Hindlimb muscle (tissue), 1 donor: ENCODE measurements at places on chromosomes 5 and 9. TPM values are rescaled to one million over a fixed set of nuclear protein-coding genes. Genes with fewer than 3 reads are reported as not detected.

FUBP3 gene
- polyA plus RNA-seq = 43.4 TPM

LHX3 gene
- polyA plus RNA-seq = not detected

KDM3B gene
- polyA plus RNA-seq = 71.8 TPM

CAMK4 gene
- polyA plus RNA-seq = 6.1 TPM

PCDHGB7 gene
- 9.9 TPM for polyA plus RNA-seq

PCDHB15 gene
- polyA plus RNA-seq = 9.4 TPM

GAPT gene
- 0.59 TPM for polyA plus RNA-seq

TRMT10B gene
- 11.3 TPM for polyA plus RNA-seq

GRCh38 chr5:98723061-98723460 lies 50.4 kb upstream of the RGMB start:
- DNase-seq = no peak

GRCh38 chr9:92245005-92245797 lies 48.3 kb downstream of the IARS1 start:
- no peak for DNase-seq

- DNase-seq = no peak
These were observed 292.7 kb upstream of the SMARCA2 start for GRCh38 chr9:1722404-1722803.

GRCh38 chr5:11524188-11524587 lies 380.1 kb downstream of the CTNND2 start:
- DNase-seq = no peak

DNA sequence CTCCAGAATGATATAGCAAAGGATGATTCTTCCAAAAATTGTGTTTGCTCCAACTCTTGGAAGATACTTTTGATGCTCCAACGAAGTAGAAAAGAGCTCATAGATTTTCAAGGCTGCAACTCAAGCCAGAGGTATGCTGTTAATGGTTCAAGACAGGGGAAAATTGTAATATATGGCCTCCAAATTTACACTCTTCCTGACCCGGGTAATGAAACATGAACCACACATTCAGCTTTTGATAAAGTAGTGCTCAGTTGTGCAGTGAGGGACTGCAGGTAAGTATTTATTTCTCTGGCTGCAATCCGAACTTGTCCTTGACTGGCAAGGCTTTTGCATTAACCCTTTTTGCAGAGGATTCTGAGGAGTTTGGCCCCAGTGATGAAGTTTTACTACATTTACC lies 446.4 kb downstream of the RASEF start:
- DNase-seq = no peak

DNA sequence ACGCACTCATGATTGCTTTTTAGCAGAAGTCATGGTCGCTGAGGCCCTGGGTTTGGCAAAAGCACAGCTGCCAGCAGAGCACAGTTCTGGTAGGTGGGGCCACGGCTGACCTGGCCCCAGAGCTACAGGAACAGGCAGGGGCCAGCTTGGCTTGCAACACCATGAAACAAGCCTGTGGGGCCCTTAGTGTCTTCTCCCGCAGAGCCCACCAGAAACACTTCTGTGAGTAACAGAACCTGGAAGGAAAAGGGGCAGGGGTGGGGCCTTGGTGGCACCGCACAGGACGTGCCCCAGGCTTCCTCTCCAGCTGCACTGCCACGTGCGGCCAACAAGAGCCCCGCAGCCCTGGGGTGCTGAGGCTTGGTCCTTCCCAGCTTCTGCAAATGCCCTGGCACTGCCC lies 4.8 kb downstream of the ASB6 start:
- no peak for DNase-seq

DNA sequence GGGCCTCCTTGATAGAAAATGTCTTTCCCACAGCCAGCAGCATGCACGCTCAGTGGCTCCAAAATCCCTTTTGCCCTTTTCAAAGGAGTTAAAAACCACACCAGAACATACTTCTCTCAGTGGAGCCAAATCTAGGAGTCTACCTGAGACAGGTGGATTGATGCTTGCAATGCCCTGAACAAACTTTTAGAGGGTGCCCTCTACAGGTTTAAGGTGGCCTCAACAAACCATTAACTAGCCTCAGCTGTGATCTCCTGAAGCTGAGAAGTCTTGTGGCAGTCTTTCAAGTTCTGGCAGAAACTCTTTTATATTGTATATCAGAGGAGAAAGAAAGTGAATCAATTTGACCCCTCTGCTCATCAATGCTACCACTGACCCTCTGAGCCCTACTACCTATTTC lies 125.4 kb downstream of the MED27 start:
- no peak for DNase-seq

- DNase-seq = no peak
These were observed 252.2 kb downstream of the SLF1 start for GRCh38 chr5:94870511-94871183.

DNA sequence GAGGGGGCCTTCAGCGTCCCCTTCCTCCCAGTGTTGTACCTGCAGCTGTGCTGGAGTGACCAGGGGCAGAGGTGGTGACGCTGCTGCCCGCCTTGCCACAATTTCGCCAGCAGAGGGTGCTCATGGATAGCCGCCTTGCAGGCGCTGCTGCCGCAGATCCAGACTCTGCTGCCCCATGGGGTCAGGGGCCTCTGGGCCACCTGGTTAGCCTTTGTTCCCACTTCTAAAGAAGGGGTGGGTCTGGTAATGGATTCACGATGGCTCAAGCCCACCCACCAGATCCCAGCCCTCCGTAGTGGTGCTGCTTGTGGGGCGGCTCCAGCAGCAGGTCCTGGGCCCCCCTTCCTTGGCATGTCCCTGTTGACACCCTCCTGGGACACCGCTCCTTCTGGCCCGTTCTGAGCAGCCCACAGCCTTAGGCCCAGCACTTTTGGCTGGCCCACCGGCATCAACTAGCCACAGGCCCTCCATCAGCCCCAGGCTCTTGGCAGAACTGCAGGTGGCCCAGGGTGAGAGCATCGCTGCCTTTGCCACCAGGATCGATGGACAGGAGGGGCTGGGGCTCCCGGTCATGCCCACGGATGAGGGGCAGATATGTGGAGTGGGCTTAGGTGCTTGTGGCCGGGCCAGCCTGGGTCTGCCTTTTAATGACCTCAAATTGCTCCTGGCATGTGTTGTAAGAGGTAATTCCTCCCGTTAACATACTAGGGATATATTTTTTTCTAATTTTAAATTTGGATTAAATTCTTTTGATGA lies 57.2 kb downstream of the COL5A1 start:
- no peak for DNase-seq
